Caco-2 (cell line): ENCODE measurements at places on chromosomes 16 and 17.

- DNase-seq: no peak
These were observed 383.8 kb downstream of the ZFHX3 start for GRCh38 chr16:72664056-72664508.

- DNase-seq: no peak
These were observed 7.7 kb downstream of the HAPSTR1 start for GRCh38 chr16:9099131-9099625.

DNA sequence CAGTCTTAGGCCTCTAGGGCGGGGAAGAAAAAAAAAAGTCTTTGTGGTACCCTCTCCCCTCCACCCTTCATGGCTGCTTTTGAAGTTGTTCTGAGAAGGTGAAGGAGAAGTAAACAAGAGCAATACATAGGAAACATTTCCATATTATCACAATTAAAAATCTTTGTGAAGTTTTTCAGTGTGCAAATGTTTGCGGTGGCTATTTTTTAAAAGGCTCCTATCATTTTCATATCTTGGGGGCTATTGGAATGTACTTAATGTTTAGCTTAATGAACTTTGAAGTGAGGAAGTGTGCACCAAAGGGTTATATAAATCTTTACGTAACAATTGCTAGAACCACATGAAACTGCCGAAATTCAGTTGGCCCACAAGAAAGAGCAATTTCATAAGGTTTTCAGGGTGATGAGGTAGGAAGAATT, 7.6 kb downstream of the NOL11 start:
- DNase-seq: no peak

DNA sequence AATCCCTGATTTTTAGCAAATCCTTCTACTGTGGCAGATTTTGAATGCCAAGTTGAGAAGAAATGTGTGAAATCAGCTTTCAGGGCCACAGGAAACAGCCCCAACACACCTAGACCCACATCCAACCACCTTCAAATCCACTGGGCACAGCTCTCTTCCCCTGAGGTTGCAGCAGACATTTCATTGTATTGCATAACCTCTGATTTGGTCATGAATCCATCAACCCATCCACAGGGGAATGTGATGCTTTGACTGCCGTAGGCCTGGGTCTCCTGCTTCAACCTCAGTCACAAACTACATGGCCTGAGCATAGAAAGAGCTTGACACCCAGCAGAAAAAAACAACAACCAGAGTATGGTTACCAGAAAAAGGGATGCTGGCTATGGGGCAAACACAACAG, 145.6 kb downstream of the GSG1L start:
- no peak for DNase-seq

- no peak for DNase-seq
These were observed 44.7 kb downstream of the TMEM186 start for GRCh38 chr16:8752706-8753105.

- DNase-seq: no peak
These were observed 47.7 kb downstream of the BEAN1 start for GRCh38 chr16:66474750-66475199.

GRCh38 chr16:23131931-23132621, 17.2 kb downstream of the USP31 start:
- DNase-seq: no peak

- no peak for DNase-seq
These were observed 36.7 kb downstream of the CTU2 start for GRCh38 chr16:88742896-88743605.

DNA sequence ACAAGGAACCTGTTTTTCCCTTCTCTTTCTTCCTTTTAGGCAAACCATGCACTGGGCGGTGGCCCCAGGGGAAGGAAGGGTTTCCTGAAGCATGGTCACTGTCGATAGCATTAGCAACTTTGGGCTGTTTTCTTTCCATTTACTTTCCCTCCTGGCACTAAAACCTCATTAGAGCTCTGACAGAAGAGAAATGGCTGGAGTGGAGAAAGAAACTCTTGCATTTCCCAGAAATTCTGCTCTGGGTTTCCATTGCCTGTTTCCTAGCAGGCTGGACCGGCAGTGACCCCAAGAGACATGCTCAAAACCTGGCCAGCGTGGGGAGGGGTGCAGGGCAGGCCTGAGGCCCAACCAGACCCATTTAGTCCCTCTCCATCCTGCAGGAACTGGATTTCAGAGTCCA, 230.7 kb upstream of the CCL2 start:
- DNase-seq: no peak

DNA sequence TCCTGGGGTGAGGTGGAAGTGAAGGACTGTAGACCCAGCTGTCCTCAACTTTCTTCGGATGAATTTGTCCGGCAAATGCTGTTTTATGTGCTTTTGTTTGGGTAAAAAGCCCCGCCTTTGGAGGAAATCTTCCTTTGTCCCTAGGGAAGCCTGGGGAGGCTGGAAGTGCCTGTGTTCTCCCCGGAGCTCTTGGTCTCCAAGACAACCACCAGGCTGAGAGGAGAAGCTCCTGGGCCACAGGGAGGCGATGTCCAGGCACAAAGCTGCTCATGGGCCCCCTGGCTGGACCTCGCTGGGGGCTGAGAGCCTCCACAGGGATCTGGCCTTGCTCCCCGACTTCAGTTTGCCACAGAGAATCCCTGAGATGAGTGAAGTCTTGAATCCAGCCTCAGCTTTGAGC, 293.1 kb upstream of the N4BP1 start:
- DNase-seq: no peak

DNA sequence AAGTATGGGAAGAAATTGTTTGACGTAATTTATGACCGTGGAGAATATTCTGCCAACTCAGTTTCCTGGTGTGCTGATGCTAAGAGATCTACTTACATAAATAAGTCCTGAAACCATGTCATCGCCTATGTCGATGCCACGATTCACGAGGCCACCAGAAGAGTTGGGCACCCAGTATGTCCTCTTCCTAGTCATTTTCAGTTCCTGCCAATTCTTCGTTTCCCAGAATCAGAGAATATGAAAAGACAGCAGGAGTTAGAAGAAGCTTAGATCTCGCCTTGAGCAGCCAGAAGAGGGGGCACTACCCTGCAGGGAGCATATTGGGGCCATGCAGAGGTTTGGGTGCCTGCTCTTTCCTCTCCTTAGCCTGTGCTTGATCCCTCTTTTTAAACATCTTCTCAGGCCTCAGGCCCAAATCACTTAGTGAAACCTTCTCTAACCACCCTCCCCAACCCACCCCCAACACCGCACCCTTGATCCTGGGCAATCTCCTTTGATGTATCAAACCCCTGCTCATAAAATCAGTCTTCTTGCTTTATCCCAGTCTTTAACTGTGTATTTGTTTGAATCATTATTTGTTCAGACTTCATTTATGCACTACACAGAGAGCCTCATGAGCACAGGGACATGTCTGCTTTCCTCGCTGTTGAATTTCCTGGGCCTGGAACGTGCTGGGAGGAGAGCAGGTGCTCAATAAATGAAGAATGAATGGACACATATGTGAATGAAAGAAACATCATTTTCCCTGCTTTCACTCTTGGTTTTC, 12.2 kb upstream of the LONP2 start:
- peak; percentile 44 for DNase-seq

DNA sequence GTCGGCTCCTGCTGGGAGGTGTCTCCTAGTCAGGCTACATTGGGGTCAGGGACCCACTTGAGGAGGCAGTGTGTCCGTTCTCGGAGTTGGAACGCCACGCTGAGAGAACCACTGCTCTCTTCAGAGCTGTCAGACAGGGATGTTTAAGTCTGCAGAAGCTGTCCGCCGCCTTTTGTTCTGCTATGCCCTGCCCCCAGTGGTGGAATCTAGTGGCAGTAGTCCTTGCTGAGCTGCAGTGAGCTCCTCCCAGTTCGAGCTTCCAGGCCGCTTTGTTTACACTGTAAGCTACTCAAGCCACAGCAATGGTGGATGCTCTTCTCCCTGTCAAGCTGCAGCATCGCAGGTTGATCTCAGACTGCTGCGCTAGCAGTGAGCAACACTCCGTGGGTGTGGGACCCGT, 36.0 kb downstream of the ITFG1 start:
- DNase-seq: peak; percentile 40

DNA sequence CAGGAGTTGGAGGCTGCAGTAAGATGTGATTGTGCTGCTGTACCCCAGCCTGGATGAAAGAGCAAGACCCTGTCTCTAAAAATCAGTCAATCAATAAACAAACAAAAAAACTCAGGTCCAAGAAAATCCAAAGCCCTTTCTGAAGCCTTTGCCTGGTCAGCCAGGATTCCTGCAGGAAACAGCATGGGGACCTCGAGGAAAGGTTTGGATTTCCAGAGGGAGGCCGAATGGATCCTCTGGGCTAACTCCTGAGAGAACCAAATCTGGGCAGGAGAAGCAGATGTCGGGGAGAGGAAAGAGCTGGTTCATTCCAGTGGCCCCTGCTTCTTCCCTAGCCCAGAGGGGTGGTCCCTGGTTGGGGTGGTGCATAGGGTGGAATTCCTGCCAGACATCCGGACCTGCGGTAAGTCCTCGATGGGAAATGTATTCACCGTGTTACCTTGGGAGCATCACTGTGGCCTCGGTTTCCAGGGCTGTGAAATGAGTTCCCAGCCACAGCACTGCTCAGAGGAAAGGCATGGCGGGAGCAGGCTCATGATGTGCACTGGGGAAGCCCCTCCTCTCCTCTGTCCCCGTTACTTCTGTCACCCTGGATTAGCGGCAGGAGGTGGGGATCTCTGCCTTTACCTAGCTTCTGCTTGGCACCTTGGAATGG, 75.1 kb downstream of the CYLD start:
- DNase-seq: no peak

DNA sequence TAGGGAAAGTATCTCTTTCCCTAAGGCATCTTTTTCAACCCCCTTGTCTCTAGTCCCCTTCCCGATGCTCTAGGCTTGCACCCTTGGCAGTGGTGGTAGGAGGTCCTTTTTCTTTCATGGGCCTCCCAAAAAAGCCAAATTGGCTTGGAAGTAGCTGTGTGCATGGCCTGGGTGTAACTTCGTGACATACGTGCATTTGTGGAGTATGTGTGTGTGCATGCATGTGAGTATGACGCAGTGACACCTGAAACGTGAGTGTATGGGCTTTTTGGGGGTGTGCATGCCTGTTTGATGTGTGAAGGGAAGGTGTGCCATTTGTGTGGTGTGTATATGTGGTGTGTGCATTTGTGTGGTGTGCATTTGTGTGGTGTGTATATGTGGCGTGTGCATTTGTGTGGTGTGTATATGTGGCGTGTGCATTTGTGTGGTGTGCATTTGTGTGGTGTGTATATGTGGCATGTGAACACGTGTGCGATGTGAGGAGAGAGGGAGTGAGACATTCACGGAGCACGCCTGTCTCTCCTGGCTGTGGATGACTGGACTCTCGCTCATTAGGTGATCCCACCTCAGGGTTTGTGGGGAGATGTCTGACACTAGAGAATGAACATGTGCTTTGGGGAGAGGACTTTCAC, 15.7 kb downstream of the IGFBP4 start:
- no peak for DNase-seq

DNA sequence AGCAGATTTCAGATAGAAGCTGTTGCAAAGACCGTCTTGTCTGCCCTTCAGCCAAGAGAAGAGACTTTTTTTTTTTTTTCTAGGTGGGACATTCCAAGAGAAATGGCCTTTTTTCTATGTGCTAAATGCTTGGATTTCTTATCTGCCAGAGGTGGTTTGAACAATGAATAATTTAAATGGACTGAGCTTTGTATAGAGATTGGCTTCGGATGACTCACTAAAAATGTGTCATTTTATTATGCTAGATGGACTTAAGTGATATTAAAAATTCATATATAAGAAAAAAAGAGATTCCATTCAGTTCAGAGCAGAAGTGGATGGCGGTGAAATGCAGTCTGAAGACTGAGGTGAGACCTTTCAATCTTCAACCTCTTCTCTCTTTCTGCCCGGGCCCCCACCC, 58.4 kb downstream of the MEAK7 start:
- no peak for DNase-seq

DNA sequence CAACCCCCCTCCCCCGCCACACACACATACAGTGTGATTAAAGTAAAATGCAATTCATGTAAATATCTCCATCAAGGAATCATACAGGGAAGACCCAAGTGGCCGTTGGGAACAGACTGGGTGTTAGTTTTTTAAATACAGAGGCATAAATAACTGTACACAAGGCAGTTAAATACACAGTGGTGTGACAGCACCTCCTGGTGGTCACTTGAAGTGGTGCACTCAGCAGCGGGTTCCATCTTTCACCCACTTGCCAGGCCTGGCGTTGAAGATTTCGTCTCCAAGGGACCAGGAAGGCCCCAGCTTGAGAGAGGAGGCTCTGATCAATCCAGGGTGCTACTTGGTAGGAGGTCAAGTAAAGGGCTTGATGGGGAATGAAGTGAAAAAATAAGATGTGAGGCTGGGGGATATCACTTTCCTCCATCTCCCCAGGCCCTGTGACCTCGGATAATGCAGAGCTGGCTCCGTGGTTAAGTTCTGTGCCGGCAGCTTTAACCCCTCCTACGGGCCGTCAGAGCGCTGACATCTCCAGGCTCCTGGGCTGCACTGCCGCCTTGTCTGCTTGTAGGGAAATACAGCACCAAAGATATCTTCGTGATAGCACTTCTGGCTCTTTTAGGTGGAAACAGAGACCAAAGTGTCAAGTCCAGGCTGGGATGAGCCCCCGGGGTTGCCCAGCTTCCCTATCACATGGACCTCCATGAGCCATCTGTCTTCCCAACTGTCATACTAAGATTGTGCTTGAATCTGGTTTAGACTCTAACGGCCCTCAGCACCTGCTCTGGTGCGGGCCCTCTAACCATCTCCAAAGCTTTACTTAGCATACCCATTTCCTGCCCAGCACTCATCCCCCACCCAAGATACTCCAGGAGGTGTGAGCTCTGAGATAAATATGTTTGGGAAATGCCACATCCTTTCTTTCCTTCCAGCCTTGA, 20.7 kb downstream of the LGALS9 start:
- DNase-seq: peak; percentile 74

GRCh38 chr16:3274490-3274889, 8.8 kb upstream of the ZNF263 start:
- DNase-seq: peak; percentile 51

DNA sequence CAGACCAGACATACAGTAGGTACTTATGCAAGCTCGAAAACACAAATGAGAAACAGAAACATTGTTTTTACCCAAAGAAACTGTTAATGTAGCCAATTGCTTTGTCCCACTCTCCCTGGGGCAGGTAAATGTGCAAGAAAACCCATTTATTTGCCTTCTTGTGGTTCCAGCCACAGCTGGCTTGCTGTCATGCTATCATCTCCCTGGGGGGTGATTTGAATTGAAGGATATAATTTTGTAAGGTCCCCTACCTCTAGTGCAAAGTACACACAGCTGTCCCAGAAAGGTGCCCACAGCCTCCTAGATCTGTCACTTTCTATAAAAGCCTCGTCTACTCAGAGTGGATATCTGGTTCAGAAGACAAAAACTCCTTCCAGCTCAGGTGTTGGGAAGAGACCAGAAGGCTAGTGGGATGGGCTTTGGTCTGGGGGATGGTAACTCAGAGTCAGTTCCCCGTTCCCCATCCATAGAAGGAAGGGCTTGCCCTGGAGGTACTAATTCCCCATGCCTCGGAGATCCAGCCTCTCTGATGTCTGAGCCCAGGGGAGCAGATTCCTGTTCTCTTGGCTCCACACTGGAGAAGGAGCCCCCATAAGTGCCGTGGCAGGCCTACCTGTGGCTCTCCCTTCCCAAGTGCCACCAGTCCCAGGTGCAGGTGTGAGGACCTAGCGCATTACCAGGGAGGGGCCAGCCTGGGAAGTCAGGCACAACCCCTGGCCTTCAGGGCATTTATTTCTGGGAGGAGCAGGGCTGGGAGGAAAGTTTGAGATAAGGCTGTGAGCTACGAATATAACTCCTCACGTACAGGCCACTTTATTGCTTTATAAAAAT, 2.4 kb upstream of the PRR15L start:
- DNase-seq: peak; percentile 90

GRCh38 chr17:44304651-44305050, 3.8 kb upstream of the RUNDC3A start:
- DNase-seq: no peak

GRCh38 chr16:49491771-49492761, 118.5 kb downstream of the C16orf78 start:
- DNase-seq: peak; percentile 61
